Stimulated activated CD8-positive, alpha-beta memory T cell treated with anti-CD3 and anti-CD28 coated beads, Interleukin-7, amount 100 ng/mL, for 1 hour (primary cell): ENCODE measurements at places on chromosomes 1 and 21.

DNA sequence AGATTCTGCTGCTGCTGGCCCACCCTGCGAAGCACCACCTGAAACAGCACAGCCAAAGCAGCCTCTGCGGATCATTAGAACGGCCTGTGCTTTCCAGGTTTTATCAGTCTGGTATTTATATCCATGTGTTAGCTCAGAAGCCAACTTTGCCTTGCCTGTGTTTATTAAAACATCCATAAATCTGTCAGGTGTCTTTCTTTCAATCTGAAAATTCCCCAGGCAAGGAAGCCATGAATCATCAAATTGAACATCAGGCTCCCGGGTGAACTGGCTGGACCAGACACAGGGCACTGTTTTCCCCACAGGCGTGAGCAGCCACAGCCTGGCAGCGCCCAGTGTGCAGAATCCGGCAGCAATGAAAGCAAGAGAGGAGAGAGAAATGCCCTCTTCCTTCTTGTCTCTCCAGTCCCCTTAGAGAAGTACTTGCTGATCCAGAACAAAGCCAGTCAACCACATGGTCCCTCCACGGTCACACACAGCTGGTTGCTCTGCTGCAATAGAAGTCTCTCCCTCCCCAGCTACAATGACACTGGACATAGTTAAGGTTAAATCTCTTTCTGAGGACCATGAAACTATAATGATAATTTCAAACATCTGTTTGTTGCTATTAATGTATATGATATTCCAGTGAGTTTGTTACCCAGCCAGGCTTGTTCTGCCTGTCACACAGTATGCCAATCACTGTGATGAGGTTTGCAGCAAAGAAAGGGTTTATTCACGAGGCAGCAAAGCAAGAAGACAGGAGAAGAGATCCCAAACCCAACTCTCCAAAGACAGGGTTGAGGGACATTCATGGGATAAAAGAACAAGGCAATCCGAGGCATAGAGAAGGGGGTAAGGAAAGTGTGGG lies 212.1 kb upstream of the FMN2 start:
- no peak for DNase-seq

DNA sequence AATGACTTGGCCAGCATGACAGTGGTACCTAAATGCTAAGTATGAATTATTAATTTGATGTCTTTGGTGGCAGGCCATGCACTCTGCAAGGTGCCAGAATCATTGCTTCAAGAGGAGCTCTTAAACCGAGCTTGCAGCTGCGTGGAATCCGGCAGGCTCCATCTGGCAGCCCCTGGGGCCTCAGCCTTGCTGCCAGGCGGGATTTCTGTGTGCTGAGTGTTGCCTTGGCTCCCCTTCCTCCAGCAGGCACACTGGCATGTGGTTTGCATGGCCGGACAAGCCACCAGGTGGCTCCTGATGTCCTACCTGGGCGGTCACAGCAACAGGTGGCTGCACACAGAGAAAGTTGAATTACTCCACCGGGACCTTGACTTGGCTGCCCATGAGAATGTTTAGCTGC lies 155.4 kb downstream of the URB2 start:
- DNase-seq, result no peak

- DNase-seq, result no peak
Measured at GRCh38 chr1:206503591-206504362, 3.6 kb upstream of the RASSF5 start.

DNA sequence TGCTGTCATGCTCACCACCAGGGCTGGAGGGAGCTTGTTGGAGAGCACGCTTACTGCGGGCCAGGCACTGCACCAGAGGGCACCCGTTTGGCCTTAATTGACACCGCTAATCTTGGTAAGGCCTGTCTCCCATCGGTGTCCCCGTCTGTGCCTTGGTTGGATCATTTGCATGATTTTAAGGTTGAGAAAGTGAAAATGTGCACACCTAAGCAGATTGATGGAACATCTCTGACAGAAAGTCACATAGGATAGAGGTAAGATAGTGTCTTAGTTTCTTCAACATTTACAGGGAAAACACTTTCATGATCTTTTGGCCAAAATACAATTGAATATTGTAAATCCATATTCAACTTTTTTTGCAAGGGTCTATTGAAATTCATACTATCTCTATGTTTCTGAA lies 255.5 kb downstream of the KCNJ6 start:
- no peak for DNase-seq

- DNase-seq, result no peak
Measured at GRCh38 chr1:226820941-226821718, 49.3 kb upstream of the PSEN2 start.

- DNase-seq, result no peak
Measured at GRCh38 chr1:232621050-232621449, 8.9 kb downstream of the SIPA1L2 start.

GRCh38 chr1:229258757-229259060 lies 12.2 kb upstream of the RAB4A start:
- no peak for DNase-seq
